Testis (tissue), 5 donors: ENCODE measurements at places on chromosomes 11 and 22. TPM values are rescaled to one million over a fixed set of nuclear protein-coding genes. Genes with fewer than 3 reads are reported as not detected.
A peak's percentile ranks its signal among the peaks of the same experiment; 100 is the strongest.

- DNase-seq, result peak; percentile 45
Observed at GRCh38 chr11:134725716-134726639, 313.9 kb upstream of the B3GAT1 start.

DNA sequence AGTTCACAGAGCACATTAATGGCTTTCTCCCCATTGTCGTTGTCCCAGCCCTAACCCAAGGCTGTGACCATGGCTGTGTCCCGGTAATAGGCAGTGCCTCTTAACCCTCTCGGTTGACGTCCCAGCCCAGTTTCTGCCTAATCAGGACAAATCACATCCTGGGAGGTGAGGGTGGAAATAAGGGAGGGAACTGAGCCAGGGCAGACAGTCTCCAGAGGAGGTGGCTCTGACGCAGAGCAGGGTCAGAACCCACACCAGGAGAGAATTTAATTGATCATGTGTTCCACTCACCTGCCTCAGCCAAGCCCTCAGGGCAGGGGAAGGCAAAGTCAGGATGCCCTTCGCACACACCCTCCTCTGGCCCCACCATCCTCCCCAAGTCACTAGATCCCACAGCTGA lies 17.0 kb downstream of the SLC43A1 start:
- DNase-seq, result no peak

GRCh38 chr22:27258616-27259172 lies 542.9 kb downstream of the MN1 start:
- peak; percentile 30 for DNase-seq

GRCh38 chr11:76783896-76784813 lies 999 bp downstream of the TSKU start:
- DNase-seq, result peak; percentile 67

Gene ALG8
- 61.5 TPM for total RNA-seq

DNA sequence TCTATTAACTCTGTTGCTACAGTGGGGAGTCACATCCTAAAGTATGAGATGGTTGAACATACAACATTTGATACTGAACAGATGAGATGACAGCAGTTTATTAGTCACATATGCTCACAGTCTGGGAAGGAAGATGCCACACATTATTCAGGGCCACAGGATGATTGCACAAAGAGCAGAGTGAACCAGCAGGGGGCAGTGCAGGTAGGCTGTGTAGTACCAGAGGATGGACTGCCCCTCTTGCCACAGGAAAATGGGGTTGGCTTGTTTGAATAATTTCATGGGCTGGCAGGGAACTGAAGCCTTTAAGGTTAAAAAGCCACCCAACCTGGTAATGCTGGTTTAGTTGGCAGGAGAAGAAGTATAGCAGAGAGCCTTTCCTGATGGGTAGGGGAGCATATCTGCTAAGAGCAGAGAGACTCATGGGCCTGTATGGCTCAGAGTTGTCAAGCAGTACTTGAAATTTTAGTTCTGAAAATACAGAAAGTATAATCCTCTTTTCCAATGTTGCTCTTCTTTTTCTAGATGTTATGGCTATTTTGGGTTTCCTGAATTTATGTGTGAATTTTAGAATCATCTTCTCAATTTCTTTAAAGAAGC lies 180.4 kb upstream of the B3GAT1 start:
- peak; percentile 89 for DNase-seq
